ENCODE measurements at places on chromosomes 7 and 10. TPM values are rescaled to one million over a fixed set of nuclear protein-coding genes. Genes with fewer than 3 reads are reported as not detected.

GRCh38 chr10:79268742-79269141 is 78.5 kb upstream of the PPIF start:
- no peak for DNase-seq

DNA sequence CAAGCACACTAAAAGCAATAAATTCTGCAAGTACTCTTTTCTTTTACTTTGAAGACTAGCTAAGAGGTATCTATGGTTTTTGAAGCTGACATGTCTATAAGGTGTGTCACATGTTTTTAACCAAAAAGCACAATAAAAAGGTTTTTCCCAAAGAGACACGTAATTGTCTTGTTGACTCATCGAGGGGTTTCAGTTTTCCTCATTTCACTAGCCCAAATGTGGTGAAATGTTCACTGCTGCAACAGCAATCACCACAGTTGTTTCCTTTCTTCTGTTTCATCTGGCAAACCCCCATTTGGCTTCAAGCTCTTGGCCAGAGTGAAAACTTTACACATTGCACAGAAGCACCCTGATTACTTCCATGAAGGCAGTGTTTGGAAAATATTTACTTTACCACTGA is 3.8 kb upstream of the HOXA4 start:
- DNase-seq: no peak

GRCh38 chr10:70561558-70561957 is 41.0 kb downstream of the PRF1 start:
- DNase-seq: no peak

The TMEM26 gene
- not detected for total RNA-seq

The UNCX gene
- total RNA-seq: not detected

The LDB3 gene
- total RNA-seq: not detected

The ANKRD61 gene
- not detected for total RNA-seq

The ADCK2 gene
- total RNA-seq: 7.8 TPM

The MYL7 gene
- total RNA-seq: not detected

GRCh38 chr10:71646592-71647292 is 72.8 kb downstream of the C10orf105 start:
- DNase-seq: no peak

The AKR1D1 gene
- 0.28 TPM for total RNA-seq

GRCh38 chr7:28573651-28574301 is 161.5 kb downstream of the CREB5 start:
- DNase-seq: no peak

DNA sequence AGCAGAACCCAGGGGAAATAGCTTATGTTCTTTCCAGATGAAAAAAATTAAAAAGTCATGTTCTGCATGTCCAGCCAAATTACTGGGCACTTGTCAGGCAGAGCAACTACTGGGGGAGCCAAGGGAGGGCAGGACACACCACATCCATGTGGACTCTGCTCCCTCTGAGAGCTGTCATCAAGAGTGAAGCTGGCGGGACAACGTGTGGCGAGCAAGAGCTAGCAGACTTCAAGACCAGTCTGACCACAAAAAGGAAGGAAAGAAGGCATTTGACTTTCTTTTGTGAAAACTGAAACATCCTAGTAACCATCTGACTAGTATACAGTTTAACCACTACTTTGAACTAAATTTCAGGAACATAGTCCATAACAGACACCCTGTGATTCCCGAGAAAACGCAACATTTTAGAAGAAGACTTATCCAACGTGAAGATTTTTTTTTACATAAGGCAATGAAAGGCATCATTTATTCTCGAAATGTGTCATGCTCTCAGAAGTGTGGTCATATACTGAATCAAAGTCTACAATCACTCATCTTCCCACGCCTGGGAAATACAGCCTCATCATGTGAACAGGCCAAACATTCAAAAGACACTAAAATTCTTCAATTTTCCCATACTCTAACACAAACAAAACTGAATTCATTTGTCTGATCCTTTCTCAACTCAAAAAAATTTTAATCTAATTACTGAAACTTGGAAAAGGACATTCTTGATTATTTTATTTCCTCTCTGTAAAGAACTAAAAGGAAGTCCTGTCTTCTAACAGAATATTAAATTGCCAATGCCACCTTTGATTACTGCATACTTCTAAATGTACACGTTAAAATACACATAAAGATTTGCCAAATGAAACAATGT is 15.5 kb downstream of the CYTH3 start:
- no peak for DNase-seq

Data from neural progenitor cell (in vitro differentiated cells).